ENCODE measurements at places on chromosomes 4 and X. TPM values are rescaled to one million over a fixed set of nuclear protein-coding genes. Genes with fewer than 3 reads are reported as not detected.
A peak's percentile ranks its signal among the peaks of the same experiment; 100 is the strongest.

GRCh38 chr4:38985410-38986100 is 46.7 kb downstream of the TMEM156 start:
- no peaks in the 10 kb centered on the region for H3K4me1 ChIP-seq
- no peaks in the 10 kb centered on the region for H3K27me3 ChIP-seq
- no peak for DNase-seq
- H3K4me3 ChIP-seq: no peak overlapping the region
- no peak overlapping the region for H3K27ac ChIP-seq
- no peaks in the 10 kb centered on the region for H3K36me3 ChIP-seq

GRCh38 chr4:113141901-113142346 is 92.5 kb downstream of the ANK2 start:
- no peaks in the 10 kb centered on the region for H3K27me3 ChIP-seq
- no peaks in the 10 kb centered on the region for H3K4me1 ChIP-seq
- DNase-seq: peak; percentile 6
- no peak overlapping the region for H3K27ac ChIP-seq
- H3K4me3 ChIP-seq: no peak overlapping the region

DNA sequence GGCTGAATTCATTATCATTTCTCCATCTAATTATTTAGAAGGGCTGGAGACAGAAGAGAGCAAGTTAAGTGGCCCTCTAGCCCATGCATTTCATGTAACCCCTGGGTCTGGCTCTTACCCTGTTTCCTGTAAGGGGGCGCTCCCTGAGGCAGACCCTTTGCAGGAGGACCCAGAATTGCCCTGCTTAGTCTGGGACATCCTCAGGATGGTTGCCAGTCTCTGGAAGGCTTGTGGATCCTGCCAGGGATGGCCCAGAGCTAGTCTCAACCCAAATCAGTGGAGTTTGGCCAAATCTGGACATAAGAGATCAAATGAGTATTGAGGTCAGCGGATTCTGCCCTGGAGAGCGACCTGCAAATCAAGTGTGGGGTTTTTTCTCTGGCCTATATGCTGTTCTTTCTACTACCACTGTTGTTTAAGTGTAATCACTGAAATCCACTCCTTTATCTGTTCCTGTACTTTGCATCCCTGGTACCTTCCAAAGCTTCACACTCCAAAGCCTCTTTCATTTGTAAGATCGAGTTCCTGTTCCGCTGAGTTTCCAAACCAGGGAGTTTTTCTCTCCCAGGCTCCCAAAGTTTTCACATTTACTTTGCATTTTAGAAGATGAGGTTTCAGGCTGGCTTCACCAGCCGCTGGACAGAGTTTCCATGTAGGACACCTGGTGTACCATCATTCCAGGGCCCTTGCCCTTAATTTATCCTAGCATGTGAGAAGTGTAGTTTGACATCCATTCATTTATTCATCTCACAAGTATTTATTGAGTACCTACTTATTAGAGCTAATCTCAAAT is 6.3 kb downstream of the KLF3 start:
- H3K27ac ChIP-seq: peak overlapping the region; percentile 80
- no peak for DNase-seq
- H3K36me3 ChIP-seq: no peaks in the 10 kb centered on the region
- H3K4me3 ChIP-seq: no peak overlapping the region
- peaks cover 47% of the 10 kb centered on the region for H3K4me1 ChIP-seq

DNA sequence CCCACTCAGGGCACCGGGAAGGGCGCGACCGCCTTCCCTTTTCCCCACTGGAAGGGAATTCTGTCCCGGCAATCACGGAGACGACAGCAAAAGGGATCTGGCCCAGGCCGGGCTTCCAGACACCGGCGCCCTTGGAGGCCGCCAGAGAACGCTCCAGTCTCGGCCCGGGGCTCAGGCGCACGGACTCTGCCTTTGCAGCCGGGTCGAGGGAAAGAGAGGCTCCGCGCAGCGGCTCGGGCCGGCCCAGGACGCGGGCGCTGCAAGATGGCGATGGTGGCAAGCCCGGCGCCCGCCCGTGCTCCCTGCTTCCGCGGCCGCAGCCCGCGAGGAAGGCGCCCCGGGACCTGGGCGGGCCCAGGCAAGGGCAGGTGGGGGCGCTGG is 1.1 kb downstream of the CTBP1 start:
- peak overlapping the region; percentile 97 for H3K27ac ChIP-seq
- no peaks in the 10 kb centered on the region for H3K27me3 ChIP-seq
- H3K36me3 ChIP-seq: no peaks in the 10 kb centered on the region
- H3K4me3 ChIP-seq: peak overlapping the region; percentile 92

Gene PARM1
- total RNA-seq: 133 TPM

DNA sequence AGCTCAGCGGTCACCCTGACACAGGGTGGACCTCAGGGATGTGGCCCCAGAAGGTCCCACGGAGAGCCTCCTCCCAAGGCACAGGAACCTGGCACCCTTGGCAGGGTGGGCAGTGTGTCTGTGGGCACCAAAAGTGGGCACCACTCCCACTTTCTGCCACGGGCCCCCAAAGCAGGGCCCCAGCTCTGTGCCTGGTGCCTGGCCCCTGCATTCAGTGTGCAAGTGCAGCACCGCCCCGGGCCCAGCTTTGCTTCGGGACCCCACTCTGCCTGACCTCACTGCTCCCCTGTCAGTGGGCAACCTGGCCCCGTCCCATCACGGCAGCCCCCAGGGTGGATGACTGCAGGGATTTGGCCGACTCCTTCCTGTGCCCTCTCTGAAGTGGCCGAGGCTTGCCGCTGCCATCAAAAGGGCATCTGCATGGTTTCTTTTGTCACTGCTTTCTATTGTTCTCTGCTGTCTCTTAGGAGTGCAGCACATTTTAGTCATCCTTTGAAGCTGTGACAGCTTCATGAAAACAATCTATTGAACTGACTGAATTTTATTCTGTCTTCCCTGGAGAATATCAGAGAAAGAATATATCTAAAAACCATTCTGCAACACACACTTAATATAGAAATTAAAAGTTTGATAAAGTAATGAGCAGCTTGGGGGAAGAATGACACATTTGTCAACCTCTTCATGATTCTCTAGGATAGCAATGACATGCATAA is 302.4 kb downstream of the FAM47B start:
- H3K36me3 ChIP-seq: no peaks in the 10 kb centered on the region
- DNase-seq: no peak
- no peak overlapping the region for H3K4me3 ChIP-seq
- H3K27me3 ChIP-seq: no peaks in the 10 kb centered on the region
- no peak overlapping the region for H3K27ac ChIP-seq

Gene SSX4
- 0.91 TPM for total RNA-seq

GRCh38 chr4:128983771-128984485 is 109.4 kb downstream of the SCLT1 start:
- DNase-seq: no peak
- H3K27me3 ChIP-seq: no peaks in the 10 kb centered on the region
- no peaks in the 10 kb centered on the region for H3K4me1 ChIP-seq
- H3K27ac ChIP-seq: no peak overlapping the region
- H3K36me3 ChIP-seq: no peaks in the 10 kb centered on the region
- no peak overlapping the region for H3K4me3 ChIP-seq

DNA sequence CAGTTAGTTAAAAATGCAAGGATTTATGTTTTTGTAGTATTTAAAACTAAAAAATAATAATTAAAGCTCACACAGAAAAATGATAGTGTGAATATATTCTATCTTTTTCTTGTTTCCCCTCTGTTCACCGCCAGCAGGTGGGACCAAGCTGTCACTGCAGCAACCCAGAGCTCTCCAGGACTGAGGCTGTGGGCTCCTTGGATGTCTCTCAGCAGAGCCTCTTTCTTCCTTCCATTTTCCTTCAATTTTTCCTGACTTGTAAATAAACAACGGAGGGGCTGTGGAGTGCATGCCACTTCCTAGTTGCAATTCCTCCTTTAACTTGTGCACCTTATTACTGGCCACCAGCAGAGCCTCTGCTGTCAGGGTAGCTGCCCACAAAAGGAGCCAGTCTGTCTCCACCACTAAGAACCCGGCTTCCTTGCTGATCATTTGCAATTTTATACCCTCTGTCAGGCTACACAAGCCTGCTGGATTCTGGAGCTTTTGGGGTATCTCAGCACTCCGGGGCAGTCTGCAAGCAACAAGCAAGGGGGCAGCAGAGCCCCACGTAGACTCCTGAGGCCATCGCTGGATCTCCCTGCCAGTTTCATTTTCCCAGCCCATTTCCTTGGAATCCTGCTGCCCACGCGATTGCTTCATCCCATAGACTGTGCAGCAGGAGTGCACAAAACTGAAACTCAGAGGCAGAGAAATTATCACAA is 1467.4 kb downstream of the C4orf33 start:
- no peak overlapping the region for H3K27ac ChIP-seq
- no peak overlapping the region for H3K4me3 ChIP-seq
- DNase-seq: no peak

DNA sequence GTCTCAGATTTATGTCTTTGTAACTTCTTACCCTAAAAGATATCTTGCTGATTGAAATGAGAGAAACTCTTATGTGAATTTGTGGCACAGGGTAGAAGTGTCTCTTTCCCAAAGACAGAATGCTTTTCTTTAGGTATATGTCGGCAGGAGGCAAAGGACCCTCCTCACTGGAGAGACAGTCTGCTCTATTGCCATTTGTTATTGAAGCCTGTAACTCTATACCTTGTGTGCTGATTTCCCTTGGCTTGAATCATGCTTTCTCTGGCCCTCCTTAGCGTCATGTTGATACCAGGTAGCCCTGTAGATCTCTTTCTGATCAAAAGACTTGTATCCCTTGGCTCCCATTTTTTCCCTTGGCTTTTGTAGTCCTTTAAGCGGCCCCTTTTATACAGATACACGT is 284.3 kb downstream of the CXXC4 start:
- H3K27me3 ChIP-seq: no peaks in the 10 kb centered on the region
- no peak overlapping the region for H3K27ac ChIP-seq
- DNase-seq: no peak
- H3K4me1 ChIP-seq: no peaks in the 10 kb centered on the region

Gene SLC10A6
- not detected for total RNA-seq

DNA sequence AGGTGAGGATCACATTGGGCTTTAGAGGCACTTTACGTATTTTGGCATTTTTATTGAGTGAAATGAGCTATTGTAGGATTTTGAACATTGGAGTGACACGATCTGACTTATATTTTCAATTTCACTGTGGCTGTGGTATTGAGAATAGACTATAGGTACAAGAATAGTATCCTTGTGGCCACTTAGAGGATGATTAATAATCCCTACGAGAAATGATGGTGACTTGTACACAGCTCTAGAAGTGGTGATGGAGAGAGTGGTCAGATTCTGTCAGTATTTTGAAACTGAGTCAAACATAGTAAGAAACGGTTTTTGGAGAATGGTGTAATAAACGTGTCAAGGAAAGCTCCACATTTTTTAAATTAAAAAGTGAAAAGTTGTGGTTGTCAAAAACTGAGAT is 494.7 kb downstream of the EPHA5 start:
- H3K36me3 ChIP-seq: no peaks in the 10 kb centered on the region
- H3K27ac ChIP-seq: no peak overlapping the region
- no peaks in the 10 kb centered on the region for H3K27me3 ChIP-seq
- no peak overlapping the region for H3K4me3 ChIP-seq
- H3K4me1 ChIP-seq: no peaks in the 10 kb centered on the region

DNA sequence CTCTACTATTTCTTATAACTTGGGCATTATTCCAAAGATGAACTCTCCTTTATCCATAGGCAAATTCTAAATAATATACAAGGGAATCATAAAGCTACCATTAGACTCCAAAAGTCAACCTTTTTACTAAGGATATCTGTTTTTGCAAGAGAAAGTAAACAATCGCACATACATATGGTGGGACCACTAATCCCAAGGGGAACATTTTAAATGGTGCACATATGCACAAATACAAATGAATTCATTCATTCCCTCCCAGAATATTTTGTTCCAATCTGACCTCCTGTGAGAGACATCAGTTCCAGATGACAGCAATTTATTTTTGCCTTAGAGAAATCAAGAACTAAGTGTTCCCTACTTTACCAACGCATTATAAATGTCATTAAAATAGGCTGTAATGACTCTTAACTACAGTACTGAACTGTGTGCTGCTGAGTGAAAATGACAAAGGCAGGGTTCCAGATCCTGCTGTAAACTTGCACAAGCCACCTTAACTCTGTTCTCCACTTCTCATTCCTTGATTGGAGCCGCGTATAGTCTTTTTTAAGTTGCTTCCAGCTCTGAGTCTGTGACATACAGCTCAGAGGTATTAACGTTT is 2.0 kb downstream of the DHX15 start:
- peak overlapping the region; percentile 98 for H3K4me3 ChIP-seq
- H3K36me3 ChIP-seq: no peaks in the 10 kb centered on the region
- H3K4me1 ChIP-seq: no peaks in the 10 kb centered on the region

Gene SLC38A5
- total RNA-seq: 3.0 TPM

Gene STATH
- not detected for total RNA-seq

Gene UGT2B10
- not detected for total RNA-seq

Gene FAM47A
- total RNA-seq: 0.17 TPM

- H3K4me1 ChIP-seq: no peaks in the 10 kb centered on the region
- H3K27me3 ChIP-seq: no peaks in the 10 kb centered on the region
- H3K36me3 ChIP-seq: no peaks in the 10 kb centered on the region
- H3K27ac ChIP-seq: no peak overlapping the region
- no peak overlapping the region for H3K4me3 ChIP-seq
Measured at GRCh38 chr4:121064482-121064881, 7.9 kb downstream of the NDNF start.

Gene VSIG1
- 0.41 TPM for total RNA-seq

GRCh38 chr4:17595471-17596005 is 18.5 kb downstream of the LAP3 start:
- no peaks in the 10 kb centered on the region for H3K27me3 ChIP-seq
- H3K4me3 ChIP-seq: no peak overlapping the region
- no peak overlapping the region for H3K27ac ChIP-seq
- DNase-seq: no peak
- H3K4me1 ChIP-seq: no peaks in the 10 kb centered on the region

- no peak for DNase-seq
- no peak overlapping the region for H3K27ac ChIP-seq
- no peak overlapping the region for H3K4me3 ChIP-seq
- H3K36me3 ChIP-seq: no peaks in the 10 kb centered on the region
- H3K4me1 ChIP-seq: no peaks in the 10 kb centered on the region
- H3K27me3 ChIP-seq: no peaks in the 10 kb centered on the region
Measured at GRCh38 chr4:13289391-13289790, 194.7 kb downstream of the RAB28 start.

DNA sequence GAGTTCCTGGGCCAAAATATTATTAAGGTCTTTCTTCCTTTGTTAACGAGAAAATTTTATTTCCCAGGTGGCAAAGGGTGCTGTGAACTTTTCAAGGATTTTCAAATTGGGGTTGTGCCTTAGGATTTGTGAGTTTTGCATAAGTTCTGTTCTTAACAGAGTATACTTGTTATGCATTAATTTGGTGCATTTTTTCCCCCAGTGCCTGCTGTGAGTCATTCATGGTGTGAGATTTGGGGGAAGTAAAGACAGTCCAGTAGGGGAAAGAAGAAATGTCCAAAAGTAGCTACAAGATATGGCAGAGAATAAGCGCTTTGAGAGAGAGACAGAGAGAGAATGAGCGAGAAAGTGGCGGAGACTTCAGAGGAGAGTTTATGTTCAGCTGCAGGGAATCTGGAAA is 239.2 kb downstream of the ARHGAP10 start:
- DNase-seq: no peak
- H3K27me3 ChIP-seq: no peaks in the 10 kb centered on the region
- H3K4me1 ChIP-seq: no peaks in the 10 kb centered on the region
- no peaks in the 10 kb centered on the region for H3K36me3 ChIP-seq
- H3K27ac ChIP-seq: no peak overlapping the region
- no peak overlapping the region for H3K4me3 ChIP-seq

Measured in prostate gland (tissue), 2 donors.